ENCODE measurements at places on chromosomes 6 and 20.

DNA sequence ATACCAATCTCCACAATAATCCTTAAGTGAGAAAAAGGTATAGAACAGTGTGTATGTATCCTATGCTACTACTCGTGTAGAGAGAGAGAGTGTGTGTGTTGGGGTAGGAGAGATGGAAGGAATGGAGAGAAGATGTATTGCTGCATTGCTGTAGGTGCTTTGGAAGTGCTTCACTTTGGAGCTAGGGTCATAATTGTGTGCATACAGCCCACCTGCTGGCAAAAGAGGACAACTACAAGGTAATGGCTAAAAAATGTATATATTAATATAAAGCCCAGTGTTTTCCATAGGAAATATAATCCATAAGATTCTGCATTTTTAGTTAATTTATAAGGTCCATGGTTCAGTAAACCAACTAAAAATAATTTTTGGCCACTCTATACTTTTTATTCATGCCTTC, 36.1 kb downstream of the SERAC1 start:
- DNase-seq, result no peak

GRCh38 chr20:16446991-16447390, 126.3 kb downstream of the KIF16B start:
- no peak for DNase-seq

- no peak for DNase-seq
These were observed 531.0 kb downstream of the EPM2A start for GRCh38 chr6:145204301-145204700.

DNA sequence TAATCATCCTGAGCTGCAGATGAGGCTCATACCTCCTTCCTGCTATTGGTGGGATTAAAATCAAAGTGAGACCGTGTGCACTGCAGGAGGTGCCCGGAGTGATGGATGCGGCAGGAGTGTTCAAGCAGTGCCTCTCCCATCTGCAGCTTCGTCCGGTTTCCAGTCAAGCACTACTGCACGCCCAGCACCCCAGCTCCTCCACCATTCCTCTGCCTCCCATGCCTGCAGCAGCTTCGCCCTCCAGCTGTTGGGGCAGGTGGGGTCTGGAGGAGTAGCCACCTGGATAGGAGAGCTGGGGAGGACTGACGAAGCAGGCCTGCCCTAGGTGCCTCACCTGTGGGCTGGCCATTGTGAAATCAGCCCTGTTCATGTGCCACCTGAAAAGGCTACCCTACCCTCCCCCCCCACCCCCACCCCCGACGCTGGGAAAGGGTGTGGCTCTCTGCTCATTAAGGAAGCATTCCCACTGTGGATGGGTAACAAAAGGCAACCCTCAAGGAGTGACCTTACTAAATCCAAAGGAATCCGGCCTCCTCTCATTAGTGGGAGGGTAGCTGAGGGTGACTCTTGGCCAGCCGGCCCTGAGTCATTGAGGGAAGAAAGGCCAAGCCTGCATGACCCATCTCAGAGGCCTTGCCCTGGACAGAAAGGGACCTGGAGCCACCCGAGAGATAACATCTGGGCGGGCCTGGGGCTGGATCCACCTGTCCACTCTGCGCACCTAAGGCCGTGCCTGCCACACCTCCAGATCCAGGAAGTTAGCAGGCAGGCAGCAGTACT, 115.9 kb upstream of the ARMC2 start:
- peak; percentile 43 for DNase-seq

DNA sequence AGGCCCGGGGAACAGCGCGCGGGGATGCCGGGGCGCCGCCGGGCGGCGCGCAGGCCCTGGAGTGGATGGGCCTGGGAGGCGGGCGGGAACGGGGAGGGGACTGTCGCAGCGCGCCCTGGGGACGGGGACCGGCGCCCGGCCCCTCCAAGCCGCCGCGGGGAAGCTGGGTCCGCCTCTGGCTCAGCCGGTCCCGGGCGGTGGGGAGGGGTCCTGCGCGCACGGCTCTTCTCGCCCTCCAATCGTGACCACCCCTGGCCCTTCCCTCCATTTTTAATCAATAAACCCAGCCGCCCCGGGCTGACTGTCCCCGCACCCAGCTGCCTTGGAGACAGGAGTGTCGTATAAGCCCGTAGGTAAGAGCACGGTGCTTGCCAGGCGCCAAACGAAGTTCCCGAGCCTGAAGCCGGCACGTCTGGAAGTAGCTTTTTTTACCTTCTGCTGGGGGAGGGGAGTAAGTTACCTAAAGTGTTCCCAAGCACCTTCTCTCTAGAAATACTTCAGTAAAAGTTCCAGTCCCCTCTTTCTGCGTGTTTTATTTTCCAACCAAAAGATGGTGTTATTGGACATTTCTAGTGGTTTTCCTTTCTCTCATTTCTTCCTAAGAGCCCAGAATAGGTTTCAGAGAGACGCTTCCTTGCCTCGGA, 780 bp upstream of the TAF4 start:
- peak; percentile 73 for DNase-seq

GRCh38 chr6:1407499-1407990, 18.2 kb downstream of the FOXF2 start:
- DNase-seq, result no peak

DNA sequence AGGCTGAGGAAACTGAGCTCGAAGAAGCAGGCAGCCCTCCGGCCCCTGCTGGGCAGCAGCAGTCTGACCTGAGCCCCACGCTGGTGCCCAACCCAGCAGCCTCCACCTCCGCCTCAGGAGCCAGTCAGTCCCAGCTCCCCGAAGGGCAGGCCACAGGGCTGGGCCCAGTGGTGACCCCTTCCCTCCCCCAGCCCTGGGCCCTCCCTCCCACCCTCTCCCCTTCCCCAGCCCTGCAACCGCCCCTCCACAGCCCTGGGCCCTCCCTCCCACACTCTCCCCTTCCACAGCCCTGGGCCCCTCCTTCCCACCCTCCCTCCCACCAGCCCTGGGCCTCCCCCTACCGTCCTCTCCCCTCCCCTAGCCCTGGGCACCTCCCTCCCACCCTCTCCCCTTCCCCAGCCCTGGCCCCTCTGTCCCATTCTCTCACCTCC, 115.0 kb downstream of the TAF4 start:
- no peak for DNase-seq

DNA sequence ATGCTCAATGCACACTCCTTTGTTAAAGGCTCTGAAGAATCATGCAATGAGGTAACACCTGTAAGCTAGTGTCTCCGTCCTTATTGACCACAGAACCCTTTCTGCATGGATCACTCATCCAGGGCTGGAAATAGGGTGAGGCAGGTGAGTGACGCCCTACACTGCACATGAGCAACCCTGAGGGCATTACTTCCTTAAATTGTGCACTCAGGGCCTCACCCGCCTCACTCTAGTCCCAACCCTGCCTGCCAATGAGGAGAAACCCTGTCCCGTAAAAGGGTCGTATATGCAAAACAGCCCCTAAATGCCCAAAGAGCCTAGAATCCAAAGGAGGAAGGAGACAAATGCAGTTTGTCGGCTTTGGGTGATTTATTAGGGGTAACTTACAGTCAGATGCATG, 33.6 kb upstream of the NOP56 start:
- no peak for DNase-seq

DNA sequence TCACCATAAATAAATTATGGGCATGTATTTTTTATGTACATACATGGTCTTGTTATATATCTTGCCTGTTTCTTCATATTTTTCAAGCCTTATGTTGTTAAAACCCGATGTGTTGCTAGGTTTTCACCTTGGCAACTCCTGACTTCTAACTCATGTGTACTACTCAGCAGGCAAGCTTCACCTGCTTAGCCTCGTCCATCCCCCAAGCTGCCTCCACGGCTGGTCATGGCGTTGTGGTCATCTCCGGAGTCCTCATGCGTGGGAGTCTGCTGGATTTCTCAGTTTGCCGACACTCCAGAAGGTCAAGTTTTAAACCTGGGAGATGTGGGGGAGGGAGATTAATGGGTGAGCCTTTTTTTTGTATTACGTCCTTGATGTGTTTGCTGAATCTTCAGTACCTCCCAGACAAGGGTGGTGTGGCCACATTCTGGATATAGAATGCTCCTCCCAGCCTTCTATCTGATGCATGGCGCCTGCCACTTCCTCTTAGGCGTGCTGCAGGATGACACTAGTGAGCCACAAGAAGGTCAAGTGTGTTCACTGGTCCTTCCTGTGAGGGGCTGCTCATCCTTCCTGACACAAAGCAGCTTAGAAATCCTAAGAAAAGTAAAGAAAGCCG, 26.6 kb upstream of the EDN3 start:
- no peak for DNase-seq

- DNase-seq, result no peak
These were observed 34.9 kb downstream of the VTA1 start for GRCh38 chr6:142182004-142182403.

GRCh38 chr6:7919871-7920270, 9.3 kb upstream of the TXNDC5 start:
- no peak for DNase-seq

GRCh38 chr6:147231589-147231988, 27.4 kb downstream of the STXBP5 start:
- DNase-seq, result no peak

GRCh38 chr6:152769159-152769558, 18.6 kb downstream of the VIP start:
- no peak for DNase-seq

GRCh38 chr20:16514140-16514539, 59.1 kb downstream of the KIF16B start:
- DNase-seq, result no peak

DNA sequence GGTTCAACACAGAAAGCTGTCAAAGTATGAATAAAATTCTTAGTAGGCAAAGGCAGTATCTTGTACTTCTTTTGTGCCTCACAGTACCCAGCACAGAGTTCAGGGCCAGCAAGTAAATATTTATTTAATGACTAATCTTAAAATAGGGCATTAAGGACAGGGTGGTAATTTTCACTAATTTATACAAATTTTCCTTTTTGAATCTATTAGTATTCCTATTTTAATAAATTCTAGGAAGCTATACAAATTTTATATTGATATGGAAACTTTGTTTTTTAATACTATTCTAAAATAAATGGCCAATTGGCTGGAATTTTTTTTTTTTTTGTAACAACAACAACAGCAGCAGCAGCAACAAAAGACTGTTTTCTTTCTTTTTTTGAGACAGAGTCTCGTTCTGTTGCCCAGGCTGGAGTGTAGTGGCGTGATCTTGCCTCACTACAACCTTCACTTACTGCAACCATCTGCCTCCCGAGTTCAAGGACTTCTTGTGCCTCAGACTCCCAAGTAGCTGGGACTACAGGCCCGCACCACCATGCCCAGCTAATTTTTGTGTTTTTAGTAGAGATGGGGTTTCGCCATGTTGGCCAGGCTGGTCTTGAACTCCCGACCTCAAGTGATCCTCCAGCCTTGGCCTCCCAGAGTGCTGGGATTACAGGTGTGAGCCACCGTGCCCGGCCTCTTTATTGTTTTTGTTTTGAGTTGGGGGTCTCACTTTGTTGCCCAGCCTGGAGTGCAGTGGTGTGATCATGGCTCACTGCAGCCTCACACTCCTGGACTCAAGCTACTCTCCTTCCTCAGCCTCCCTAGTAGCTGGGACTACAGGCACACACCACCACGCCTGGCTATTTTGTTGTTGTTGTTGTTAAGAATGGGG, 85.2 kb downstream of the FKBP5 start:
- no peak for DNase-seq
